ENCODE measurements at places on chromosomes 12 and 14.

DNA sequence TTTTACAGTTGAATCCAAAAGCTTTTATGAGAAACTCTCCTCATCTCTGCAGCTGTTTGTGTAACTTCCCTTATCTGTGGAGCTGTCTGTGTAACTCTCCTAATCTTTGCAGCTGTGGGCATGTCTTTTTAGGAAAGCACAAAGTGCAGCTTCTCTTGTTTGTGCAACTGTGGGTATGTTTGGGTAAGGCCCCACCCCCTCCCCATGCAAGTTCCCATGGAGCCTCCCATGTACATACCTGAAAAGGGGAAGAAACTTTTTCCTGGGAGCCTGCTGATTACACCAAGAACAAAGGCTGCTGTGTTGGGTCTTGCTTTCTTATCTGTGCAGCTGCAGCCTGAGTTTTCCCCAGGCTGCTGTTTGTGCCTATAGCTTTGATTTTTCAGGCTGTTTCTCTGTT, 42.7 kb upstream of the CDKN3 start:
- peak; percentile 60 for DNase-seq

GRCh38 chr12:126960221-126960620, 1306.7 kb upstream of the TMEM132C start:
- no peak for DNase-seq

- no peak for DNase-seq
Observed at GRCh38 chr12:85588221-85588620, 248.0 kb downstream of the RASSF9 start.

DNA sequence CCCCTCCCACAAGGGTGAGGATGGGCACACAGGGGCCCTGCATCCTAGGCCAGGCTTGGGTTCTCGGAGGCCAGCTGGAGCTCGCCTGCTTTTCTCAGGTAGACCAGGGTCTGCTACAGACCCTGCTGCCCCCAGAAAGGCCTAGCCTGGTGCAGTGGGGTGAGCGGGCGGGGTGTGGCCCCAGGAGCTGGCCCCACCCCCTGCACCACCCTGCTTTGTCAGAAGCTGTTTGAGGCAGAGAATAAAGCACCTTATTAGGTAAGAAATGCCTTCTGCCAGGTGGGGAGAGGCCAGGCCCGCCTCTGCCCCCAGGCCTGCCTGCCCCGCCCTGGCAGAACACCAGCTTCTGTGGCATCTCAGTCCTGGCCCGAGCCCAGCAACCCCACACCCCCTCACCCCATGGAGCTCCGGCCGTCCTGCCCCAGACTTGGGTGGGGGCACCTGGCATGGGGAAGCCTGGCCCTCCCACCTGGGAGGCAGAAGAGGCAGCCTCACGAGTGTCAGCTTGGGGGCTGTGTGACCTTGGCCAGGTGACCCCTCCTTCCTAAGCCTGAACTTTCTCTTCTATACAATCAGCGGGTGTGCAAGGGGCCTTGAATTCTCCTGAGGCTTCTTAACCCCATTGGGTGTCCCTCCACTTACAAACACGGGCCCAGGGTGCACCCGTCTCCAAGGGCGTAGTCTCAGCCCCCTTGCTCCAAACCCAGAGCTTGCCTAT, 43.2 kb downstream of the KRT80 start:
- DNase-seq: peak; percentile 92

DNA sequence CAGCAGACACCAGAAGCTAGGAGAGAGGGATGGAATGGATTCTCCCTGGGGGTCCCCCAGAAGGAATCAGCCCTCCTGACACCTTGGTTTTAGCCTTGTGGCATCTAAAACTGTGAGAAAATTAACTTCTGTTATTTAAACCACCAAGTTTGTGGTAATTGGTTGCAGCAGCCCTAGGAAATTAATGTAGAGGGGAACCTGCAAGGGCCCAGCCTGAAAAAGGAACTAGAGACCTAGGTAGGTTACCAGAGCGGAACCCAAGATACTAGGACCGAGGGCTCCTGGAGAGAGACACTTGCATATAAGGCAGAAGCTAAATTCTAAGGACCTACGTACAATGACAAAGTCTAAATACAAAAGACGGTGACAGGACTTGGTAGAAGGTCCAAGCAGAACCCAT, 8.1 kb upstream of the DENND5B start:
- no peak for DNase-seq

- DNase-seq: no peak
Observed at GRCh38 chr12:27549236-27549800, 25.3 kb downstream of the PPFIBP1 start.

DNA sequence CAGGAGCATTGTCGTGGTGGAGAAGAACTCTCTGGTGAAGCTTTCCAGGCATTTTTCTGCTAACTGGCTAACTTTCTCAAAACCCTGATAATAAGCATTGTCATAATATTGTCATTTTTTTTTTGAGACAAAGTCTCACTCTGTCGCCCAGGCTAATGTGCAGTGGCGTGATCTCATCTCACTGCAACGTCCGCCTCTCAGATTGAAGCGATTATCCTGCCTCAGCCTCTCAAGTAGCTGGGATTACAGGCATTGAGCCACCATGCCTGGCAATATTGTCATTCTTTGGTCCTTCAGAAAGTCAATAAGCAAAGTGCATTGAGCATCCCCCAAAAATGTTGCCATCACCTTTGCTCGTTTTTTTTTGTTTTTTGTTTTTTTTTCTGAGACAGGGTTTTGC, 26.4 kb downstream of the C12orf71 start:
- DNase-seq: no peak

DNA sequence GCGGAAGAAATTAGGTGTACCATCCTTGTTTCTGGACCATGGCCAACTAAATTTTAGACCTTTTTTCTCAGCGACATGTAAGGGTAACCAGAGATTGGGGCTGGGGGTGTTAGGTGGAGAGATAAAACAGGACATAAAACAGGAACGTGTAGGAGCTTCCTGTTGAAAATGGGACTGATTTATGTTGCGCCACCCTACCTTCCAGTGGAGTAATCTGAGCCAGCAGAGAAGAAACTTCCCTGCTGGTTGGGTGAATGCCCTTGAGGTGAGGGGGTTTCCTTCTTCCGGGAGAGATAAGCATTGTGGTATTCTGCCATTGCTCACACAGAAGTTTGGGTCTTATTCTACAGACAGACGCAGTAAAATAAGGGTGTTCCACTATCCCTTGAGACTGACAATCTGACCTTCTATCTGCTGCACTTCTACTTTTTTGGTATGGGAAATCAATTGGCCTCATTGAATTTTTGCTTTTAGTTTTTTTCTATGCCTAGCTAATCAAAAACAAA, 417.6 kb downstream of the PCNX1 start:
- peak; percentile 67 for DNase-seq

- peak; percentile 83 for DNase-seq
Observed at GRCh38 chr12:122111089-122111641, 32.6 kb downstream of the MLXIP start.

DNA sequence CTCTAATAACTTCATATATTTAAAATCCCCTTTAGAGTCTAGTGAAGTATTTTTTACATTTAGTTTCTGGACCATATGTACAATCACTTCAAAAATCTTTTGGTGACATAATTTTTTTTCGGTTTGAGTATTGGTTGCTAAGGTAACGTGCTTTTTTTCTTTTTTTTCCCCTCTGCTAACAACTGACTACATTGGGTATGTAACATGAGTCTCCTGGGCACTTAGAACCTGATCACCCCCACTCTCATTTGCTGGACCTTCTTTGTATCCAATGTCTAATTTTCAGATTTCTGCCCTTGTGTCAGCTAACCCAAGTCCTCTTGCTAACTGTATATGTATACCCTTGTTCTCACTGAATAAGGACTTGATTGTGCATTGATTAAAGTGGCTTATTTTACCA, 592.9 kb upstream of the FLRT2 start:
- no peak for DNase-seq

GRCh38 chr14:65095633-65096205, 6.6 kb downstream of the MAX start:
- peak; percentile 71 for DNase-seq

GRCh38 chr12:30982413-30982812, 55.9 kb downstream of the TSPAN11 start:
- no peak for DNase-seq

- no peak for DNase-seq
Observed at GRCh38 chr12:10634427-10634826, 21.0 kb upstream of the MAGOHB start.

Data from colonic mucosa (tissue), 4 donors.